Left ventricle myocardium inferior (tissue), 1 donor: ENCODE measurements at places on chromosomes 16 and 17.

DNA sequence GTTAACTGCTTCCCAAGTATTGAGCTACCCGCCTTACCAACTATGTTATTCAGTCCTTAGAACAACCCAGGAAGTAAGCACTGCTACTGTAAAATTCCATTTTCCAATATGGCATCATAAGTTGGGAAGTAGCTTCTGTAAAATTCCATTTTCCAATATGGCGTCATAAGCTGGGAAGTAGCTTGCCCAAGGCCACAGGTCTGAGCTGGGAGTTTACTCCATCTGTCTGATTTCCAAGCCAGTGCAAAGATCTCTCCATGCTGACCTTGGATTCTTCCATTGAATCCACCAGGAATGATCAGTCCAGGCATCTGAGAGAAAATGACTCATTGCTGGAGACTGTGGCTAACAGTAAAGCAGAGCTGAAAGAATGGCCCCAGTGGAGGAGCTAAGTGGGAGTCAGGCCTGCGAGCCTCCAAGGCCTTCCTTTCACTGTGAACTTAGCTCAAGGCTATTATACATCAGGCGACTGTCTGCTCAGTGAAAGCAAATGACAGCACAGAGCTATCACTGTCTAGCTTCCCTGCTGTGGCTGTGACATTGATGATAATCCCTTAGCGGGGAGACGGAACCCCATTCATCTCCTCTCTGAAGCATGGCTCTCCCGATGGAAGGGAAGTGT lies 430.4 kb downstream of the HAPSTR1 start:
- DNase-seq = no peak

DNA sequence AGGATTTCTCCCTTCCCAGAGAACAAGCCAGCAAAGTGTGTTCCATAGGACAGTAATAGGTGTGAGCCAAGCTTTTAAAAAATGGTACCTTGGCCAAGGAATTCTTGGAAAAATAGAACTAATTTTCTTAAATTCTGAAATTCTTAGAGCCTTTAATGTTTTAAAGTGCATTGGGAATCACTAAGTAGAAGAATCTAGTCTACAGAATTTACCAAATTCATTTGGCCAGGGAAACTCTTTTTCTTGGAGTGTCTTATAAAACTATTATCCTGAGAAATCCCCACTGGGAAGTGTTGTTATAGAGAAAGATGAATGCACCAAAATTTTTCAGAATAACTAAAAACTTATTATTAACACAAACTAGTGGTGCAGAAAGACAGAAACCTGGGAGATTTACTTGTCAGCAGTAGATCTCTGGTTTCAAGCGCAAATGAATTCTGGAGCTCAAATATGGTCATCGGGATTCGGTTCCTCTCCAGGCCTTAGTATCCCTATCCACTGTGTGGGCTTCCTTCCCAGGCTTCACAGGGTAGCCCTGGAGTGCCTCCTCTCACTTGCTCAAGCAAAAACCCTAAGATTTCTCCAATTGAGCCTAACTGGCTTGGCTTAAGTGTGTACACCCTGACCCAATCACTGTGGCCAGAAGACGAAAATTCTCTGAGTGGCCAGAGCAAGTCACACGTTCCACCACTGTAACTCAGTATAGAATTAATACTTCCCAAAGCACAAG lies 217.8 kb downstream of the CHD9NB start:
- no peak for DNase-seq

- no peak for DNase-seq
Observed at GRCh38 chr16:27793249-27793622, 243.3 kb downstream of the KATNIP start.

DNA sequence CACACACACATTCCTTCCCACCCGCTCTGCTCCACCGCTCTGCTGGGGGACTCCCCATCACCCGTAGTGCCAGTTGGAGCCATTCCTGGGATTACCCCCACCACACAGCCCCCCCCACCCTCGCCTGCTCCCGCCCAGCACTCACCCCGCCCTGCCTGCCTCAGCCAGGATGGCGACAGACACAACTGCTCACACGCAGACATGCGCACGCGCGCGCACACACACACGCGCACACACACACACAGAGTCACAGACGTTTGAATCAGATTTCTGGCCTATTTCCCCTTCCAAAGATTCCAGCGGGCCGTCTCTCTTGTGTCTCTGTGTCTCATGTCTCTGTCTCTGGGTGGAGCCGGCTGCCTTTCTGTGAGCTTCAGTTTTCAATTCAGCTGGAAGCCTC lies 4.4 kb downstream of the CACNA1G start:
- peak; percentile 67 for DNase-seq

DNA sequence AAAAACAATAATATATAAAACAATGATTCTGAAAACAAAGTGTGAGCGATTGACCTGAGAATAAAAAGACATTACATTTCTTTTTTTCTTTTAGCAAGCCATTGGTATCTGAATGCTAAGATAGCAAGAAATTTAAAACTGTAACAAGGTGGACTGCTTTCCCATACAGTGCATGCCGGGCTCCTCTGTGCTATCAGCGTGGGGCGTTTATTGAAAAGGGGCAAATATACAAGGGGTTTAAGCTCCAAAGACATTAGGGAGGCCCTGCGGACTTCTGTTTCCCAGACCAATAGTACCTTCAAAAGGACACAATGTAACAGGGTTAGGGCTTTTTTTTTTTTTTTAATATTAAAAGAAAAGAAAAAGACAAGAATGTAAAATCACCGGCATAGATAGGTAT lies 261.3 kb downstream of the ZFHX3 start:
- no peak for DNase-seq

DNA sequence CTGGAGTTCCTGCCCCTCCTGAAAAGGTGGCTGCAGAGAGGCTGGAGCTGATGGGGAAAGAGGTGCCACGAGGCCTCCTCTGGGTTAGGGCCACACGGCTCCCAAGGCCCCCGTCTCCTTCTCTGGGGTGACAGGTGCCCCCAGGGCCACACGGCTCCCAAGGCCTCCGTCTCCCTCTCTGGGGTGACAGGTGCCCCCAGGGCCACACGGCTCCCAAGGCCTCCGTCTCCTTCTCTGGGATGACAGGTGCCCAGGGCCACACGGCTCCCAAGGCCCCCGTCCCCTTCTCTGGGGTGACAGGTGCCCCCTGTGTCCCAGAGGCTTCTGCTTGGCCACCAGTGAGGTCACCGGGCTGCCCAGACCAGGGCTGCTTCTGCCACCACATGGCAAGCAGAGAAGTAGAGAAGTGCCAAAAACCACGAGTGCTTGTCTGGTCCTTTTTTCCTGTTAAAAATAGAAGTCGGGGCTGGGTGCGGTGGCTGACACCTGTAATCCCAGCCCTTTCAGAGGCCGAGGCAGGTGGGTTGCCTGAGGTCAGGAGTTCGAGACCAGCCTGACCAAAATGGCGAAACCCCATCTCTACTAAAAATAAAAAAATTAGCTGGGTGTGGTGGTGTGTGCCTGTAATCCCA lies 4.1 kb downstream of the CAPN15 start:
- DNase-seq = no peak

DNA sequence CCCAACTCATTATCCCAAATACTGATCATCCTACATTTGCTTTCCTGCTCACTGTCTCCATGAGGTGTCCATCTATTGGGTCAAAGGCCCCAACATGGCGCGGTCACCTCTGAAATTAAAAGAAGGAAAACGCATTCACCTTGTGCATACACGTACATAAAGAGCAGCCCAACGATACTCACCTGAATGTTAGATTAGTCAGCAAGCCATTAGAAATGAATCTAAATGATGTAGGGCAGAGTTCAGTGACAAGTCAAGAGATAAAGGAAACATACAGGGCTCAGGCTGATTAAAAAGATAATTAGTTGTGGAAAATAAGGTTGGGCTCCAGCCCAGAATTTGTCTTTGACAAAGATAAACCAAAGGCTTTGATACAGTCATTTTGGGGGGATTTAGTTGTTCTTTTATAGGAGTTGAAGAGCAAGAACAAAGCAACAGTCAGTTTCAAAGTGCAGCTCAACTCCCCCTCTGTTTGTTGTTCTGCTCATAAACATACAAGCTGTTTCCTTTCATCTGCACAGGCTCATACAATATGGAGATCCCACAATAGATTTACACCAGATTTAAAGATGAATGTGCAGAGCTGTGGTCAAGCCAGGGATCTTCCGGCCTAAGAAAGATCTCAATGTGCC lies 21.1 kb downstream of the NXPH3 start:
- no peak for DNase-seq

GRCh38 chr16:1791943-1792812 lies 1.3 kb downstream of the IGFALS start:
- DNase-seq = no peak

DNA sequence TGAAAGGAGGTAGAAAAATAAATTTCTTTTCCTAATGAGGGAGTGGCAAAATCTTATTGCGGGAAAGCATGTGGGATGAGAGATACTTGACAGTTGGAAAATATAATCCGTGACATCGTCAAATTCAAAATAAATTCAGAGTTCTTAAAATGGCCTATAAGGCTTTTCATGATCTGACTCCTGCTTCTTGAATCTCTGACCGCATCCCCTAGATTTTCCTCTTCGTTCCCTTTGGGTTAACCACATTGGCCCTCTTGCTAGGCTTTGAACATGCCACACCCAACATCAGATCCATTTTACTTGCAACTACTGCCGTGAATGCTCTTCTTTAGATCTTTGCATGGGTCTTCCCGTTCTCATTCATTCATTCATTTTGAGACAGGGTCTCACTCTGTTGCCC lies 50.1 kb downstream of the NF1 start:
- DNase-seq = no peak

DNA sequence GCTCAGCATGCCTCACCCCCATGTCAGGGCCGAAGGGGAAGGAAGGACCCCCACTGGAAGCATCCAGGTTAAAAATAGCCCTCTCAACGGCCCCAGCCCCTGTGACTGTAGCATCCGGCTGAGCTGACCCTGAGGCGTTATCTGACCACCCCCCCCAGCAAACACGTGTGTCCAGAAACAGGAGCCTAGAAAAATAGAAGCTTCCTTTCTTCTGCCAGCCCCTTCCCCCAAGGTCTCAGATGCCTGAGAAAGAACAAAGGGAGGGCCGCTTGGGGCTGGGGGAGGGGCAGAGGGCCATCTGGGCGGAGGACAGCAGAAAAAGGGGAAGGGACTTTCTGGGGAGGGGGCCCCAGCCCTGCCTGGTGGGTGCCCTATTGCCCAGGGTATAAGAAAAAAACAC lies 55.8 kb downstream of the ACTG1 start:
- no peak for DNase-seq

- no peak for DNase-seq
Observed at GRCh38 chr17:60738287-60738686, 60.6 kb downstream of the BCAS3 start.

GRCh38 chr17:42132941-42133340 lies 10.3 kb downstream of the HSPB9 start:
- peak; percentile 52 for DNase-seq

GRCh38 chr16:4820652-4821051 lies 18.2 kb upstream of the ROGDI start:
- no peak for DNase-seq

GRCh38 chr16:75263963-75264445 lies 12.6 kb upstream of the BCAR1 start:
- DNase-seq = no peak

DNA sequence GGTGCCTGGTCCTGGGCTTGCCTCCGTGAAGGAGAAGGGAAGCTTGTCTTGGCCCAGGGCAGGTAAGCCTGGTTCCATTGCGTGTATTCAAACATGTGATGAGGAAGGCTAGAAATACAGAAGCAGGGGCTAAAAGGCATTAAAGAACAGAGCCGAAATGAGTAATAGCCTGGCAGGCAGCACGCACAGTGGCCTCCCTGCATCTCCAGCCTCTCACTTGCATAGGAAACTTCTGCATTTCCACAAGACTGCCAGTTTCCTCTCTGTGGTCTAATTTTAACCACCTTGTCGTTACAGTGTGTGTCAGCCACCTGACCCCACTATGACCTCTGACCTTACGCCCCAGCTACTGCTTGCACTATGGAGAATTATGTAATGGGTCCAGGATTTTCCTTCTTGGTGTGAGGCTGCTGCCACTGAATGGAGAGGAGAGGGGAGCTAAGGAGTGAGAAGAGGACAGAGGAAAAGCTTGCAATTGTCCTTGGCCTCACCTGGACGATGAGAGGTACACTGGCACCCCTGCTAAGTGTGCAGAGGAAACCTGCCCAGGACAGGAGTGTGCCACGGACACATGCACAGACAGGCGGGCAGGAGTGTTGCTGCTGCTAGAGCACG lies 32.8 kb downstream of the HIC1 start:
- DNase-seq = no peak

DNA sequence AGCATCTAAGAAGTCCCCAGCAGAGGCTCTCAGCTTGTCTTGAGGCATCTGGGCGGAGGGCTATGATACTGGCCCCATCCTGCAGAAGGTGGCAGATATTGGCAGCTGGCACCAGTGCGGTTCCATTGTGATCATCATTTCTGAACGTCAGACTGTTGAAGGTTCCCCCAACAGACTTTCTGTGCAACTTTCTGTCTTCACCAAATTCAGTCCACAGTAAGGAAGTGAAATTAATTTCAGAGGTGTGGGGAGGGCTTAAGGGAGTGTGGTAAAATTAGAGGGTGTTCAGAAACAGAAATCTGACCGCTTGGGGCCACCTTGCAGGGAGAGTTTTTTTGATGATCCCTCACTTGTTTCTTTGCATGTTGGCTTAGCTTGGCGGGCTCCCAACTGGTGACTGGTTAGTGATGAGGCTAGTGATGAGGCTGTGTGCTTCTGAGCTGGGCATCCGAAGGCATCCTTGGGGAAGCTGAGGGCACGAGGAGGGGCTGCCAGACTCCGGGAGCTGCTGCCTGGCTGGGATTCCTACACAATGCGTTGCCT lies at the start of gene CIITA:
Gene CIITA (plus strand): TSS at position 404 of the 543 bp plus-strand sequence. CDS start 129 bp downstream, at position 533.
- peak; percentile 74 for DNase-seq

DNA sequence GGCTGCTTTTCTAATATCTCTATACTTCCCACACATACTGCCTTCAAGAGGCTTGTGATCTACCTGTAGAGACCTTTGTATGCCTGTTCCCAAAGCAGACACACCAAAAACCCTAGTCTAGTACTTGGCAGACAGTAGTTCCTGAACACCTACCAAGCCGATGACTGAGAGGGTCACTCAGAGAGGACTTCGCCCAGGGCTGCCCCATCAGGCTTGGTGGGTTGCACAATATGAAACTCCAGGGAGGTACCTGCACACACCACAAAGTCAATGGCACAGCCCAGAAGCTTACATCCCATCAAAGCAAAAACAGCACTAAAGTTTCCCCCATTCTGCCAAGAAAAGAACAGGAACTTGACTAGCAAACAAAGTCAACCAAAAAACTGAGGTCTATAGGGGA lies 30.3 kb downstream of the ASPA start:
- no peak for DNase-seq

GRCh38 chr16:85969591-85969990 lies 70.6 kb downstream of the IRF8 start:
- DNase-seq = no peak

GRCh38 chr16:68776821-68777485 lies 39.9 kb downstream of the CDH1 start:
- DNase-seq = no peak

GRCh38 chr17:67139784-67140665 lies 95.7 kb downstream of the CACNG1 start:
- DNase-seq = no peak

- DNase-seq = peak; percentile 31
Observed at GRCh38 chr17:8681170-8681949, 50.8 kb upstream of the MYH10 start.
